ENCODE measurements at places on chromosomes 5 and 9.

DNA sequence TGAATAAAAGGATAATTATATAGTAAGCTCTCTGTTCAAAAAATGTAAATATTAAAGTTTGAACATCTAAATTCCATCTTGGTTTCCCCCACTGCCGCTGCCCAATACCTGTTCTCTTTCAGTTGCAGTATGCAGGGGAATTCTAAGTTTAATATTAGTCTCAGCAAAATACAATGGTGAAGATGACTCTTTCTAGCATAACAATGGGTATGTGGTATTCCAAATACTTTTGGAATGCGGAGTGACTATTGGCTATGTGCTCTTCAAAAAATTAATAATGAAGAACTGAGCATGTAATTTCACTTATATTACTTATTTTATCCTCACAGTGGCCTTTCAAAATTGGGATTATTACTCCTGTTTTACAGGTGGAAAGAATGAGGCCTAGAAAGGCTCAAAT, 3.4 kb downstream of the CDKN2B-AS1 start:
- no peak for DNase-seq

GRCh38 chr5:149048811-149049210, 14.1 kb downstream of the SH3TC2 start:
- no peak for DNase-seq

DNA sequence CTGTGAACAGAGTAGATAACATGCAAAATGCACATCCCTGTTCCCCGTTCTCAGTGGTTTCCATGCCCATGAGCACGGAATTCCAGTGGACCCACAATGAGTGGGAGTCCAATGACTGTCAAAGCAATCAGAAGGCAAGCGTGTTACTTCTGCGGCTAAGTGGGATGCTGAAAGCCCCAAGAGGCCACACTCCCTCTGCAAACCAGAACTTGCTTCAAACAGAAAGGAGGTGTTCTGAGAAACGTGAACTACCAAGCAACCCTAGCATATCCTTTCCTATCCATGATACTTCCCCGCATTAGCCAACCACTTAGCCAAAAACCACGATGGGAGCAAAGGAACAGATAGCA, 21.7 kb upstream of the MVB12B start:
- no peak for DNase-seq

- no peak for DNase-seq
These were observed 491.5 kb upstream of the TUSC1 start for GRCh38 chr9:26169708-26170107.

DNA sequence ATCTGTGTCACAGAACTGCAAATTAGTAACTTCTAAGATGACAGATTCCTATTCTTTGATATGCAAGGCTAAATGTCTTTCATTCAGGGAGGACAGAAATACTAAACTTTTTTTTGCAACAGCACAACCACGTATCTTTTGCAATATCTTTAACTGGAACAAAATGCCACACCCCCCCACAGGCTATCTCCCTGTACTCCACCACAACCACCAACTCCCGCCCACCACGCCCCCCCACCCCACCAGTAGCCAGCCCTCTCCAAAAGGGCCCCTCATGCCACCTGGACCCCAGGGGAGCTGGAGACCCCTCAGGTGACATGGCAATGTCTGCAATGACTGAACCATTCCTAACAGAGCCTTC, 131.8 kb downstream of the ROR2 start:
- DNase-seq = no peak
